ENCODE measurements at places on chromosomes 6 and 20.
A peak's percentile ranks its signal among the peaks of the same experiment; 100 is the strongest.

DNA sequence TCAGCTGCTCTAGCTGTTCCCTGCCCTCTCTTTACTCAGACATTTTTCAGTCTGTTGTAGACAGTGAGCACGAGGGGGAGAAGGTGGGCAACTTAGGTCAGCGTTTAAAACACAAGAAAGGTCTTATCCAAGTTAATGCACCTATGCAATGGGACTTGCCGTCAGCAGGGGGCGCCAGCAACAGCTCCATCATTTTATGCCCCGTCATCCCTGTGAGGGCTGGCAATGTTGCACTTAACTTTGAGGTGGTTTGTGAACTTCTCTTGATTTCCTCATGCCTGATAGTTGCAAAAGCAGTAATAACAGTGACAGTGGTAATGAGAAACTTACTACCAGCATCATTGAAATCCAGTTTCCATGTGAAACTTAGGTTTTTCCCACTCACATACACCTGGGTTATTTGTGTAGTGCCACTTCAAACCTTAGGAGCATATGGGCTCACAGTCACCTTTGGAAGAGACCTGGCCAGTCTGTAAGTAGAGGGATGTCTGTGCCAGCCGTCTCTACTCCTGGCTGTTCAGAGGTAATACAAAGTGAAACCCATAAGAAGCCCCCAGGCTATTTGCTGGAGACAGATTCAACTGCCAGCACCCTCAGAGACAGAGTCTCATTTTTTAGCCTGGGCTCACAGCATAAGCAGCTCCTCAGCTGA, 44.9 kb upstream of the ID1 start:
- DNase-seq, result peak; percentile 67

DNA sequence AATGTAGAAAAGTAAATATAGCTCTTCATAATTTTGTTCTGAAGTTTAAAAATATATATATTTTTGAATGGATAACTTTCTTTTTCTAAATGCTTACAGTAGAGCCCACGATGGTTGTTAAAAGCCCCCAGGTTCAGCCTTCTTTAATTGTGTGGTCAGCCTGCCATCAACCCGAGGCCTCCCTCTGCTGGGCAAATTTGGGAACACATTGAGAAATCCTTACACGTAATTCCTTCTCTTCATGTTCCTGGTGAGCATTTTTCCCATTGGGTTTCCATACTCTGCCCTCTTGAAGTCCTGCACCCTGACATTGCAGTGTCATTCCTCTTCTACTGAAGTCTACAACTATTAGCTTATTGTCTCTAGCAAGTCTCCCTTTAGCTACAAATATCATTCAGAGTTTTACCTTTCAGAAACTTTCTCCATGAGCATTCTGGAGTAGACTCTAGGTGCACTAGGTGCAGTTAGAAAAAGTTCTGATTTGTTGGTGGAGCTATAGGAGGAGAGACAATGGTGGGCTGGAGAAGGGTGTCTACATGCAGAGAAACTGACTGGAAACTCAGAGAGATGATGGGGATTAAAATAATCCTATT, 40.6 kb downstream of the TRIM38 start:
- peak; percentile 74 for DNase-seq

- no peak for DNase-seq
Observed at GRCh38 chr6:49888742-49889431, 22.6 kb upstream of the CRISP1 start.

DNA sequence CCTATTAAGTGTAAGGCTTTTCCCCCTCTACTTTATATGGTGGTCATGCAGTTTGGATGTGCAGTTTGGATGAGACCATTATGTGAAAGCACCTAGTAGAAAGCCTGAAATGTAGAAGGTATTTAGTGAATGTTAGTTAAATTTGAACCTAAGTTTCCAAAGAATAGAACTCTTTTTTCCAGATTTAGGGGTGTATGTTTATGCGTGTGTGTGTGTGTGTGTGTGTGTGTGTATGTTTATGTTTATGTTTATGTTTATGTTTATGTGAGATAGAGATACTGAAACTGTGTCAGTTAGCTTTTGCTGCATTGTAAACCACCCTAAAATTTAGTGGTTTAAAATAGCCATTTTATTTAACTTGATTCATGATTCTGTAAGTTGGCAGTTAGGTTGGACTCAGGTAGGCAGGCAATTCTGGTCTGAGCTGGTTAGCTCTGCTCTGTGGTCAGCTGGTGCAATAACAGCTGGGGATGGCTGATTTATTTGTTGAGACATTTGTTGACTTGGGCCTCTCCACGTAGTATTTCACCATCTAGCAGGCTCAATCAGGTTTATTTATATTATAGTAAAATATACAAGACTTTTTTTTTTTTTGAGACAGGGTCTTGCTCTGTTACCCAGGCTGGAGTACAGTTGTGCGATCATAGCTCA, 54.0 kb downstream of the STK4 start:
- DNase-seq, result no peak

DNA sequence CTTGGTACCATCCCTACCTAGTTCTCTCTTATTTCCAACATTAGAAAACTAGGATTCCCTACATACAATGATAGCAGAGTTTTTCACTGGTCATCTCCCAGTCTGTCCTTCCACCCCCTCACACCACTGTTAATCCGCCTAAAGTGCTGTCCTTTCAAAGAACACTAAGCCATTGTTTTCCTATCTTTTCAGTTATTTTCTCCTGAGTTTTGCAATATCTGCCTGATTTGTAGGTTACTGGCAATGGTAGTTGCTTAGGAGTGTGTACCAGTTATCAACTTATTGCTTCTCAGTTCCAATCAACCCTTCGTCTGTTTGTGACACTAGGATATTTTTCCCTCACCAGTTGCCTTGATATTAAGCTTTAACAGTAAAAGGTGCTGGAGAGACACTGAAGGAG, 135.0 kb downstream of the EPM2A start:
- DNase-seq, result no peak

DNA sequence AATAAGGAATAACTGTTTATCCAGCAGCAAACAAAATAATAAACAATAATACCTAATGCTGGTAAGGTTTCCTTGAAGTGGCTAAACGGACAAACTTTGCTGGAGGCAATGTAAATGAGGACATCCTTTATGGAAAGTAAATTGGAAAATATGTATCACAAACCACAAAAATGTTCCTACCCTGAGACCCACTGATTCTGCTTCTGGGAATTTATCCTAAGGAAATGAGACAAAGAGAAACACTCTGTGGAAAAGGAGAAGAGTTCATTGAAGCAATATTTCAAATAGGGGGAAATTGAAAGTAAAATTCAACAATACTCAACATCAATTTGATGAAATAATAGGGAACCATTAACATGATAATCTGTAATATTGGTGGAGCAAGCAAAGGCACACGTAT, 37.9 kb downstream of the MAFB start:
- no peak for DNase-seq
